Effector CD8-positive, alpha-beta T cell (primary cell): ENCODE measurements at places on chromosomes 11 and 22.

- DNase-seq, result peak; percentile 7
Measured at GRCh38 chr11:118046051-118046963, 30.6 kb upstream of the TMPRSS4 start.

- DNase-seq, result no peak
Measured at GRCh38 chr11:121206810-121207209, 85.8 kb upstream of the SC5D start.

GRCh38 chr22:48106715-48107259, 1344.3 kb downstream of the TBC1D22A start:
- DNase-seq, result no peak

GRCh38 chr11:113446112-113446511, 29.1 kb downstream of the DRD2 start:
- DNase-seq, result no peak

DNA sequence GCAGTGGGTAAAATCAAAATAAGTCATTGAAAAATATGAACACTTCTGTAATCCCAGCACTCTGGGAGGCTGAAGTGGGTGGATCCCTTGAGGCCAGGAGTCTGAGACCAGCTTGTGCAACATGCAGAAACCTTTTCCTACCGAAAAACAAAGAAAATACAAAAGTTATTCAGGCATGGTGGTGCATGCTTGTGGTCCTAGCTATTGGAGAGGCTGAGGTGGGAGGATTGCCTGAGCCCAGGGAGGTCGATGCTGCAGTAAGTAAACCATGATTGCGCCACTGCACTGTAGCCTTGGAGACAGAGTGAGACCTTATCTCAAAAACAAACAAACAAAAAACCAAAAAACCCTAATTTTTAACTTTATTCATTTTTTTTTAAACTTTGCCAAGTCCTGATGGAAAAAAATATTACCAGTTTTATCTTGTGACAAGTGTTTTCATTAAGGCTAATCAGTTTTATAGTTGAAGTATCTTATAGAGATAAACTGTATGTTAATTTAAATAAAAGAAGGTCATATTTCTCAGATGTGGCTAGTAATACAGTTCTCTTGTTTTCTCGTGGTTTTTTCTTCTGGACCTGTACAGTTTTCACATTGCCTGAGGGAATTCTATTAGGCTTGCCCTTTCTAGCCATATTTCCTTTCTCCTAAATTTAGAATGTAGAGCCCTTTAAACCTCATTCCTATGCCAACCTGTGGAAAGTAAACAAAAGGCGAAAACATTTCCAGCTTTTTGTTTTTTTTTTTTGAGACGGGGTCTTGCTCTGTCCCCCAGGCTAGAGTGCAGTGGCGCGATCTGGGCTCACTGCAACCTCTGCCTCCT, 9.4 kb downstream of the HIPK3 start:
- no peak for DNase-seq

DNA sequence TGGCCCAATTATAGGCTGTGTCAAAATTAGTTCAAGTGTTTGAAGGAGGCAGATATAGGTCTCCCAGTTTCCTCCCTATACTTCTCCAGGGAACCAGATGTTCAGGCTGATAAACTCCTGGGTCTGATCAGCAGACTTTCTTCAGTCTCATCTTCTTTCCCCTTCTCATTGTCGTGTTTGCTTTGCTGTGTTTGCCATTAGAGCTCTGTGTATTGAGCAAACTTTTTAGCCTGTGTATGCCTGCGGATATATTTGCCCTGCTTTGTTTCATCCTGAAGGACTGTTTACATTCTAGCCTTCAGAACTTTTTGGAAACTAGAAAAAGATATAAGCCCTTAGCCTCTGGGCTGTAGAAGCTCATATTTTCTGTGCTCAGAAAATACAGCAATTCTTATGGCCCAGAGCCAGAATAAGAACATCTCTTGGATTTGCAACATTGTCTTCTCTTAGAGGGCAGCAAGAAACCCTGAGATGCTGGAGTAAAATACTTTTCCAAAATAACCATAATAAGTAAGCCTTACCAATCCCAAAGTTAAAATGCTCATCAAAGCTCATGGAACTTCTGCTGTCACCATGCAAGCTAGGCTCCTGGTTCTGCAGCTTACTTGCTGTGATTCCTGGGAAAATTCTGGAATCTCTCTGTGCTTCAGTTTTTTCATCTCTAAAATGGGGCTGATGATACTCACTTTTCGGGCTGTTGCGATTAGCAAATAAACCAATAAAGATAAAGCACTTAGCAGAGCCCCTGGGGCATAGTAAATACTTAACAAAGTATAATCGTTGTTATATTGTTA, 34.1 kb upstream of the ME3 start:
- DNase-seq, result no peak

DNA sequence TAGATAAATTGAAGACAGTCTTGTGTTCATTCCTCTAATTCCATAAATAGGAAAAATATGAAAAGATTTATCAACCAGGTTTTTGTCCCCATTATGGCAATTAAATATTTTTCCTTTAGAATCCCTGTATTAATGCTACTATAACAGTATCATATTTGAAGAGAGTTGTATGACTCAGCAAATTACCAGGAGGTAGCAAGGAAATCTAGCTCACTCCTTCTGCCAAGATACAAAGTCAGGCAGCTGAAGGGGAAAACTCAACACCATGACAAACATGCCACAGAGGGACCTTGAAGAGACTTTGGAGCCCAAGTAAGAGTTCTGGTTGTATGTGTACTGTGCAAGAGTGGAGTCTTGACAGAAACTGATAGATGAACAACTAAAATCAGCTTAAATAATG, 143.3 kb downstream of the GUCY1A2 start:
- DNase-seq, result no peak

DNA sequence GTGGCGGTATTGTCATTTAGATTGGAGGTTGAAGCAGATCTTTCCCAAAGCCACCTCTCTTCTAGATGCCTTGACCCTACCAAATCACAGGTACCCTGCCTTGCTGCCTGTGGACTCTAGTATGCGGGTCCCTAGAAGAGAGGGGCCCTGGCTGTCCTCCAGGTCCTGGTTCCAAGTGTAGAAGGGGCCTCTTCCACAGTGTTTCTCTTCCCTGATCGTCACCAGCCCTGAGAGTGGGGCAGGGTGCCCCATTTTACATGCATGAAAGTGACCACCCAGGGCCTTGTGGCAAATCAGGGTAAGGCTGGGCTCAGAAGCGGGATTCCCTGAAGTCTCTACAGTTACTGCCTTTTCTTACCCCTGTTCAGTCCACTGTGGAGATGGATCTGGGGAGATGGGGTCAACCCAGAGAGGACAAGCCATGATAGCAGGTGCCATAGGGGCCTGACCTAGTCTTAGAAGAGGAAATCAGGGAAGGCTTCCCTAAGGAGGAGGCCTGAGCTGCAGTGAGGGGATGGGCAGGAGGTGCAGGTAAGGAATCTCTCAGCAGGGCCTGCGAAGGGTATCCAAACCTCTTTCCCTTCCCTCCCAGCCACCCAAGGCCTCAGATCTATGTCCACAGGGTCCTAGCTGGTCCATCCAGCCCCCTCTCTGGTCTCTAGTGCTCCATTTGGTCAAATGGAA, 1.2 kb upstream of the LRRC32 start:
- DNase-seq, result no peak

GRCh38 chr22:46280999-46281623, 13.3 kb downstream of the TTC38 start:
- DNase-seq, result no peak
